ENCODE measurements at places on chromosomes 7 and 10. TPM values are rescaled to one million over a fixed set of nuclear protein-coding genes. Genes with fewer than 3 reads are reported as not detected.
A peak's percentile ranks its signal among the peaks of the same experiment; 100 is the strongest.

GRCh38 chr7:108097703-108098102, 32.5 kb downstream of the LAMB4 start:
- no peak for DNase-seq

DNA sequence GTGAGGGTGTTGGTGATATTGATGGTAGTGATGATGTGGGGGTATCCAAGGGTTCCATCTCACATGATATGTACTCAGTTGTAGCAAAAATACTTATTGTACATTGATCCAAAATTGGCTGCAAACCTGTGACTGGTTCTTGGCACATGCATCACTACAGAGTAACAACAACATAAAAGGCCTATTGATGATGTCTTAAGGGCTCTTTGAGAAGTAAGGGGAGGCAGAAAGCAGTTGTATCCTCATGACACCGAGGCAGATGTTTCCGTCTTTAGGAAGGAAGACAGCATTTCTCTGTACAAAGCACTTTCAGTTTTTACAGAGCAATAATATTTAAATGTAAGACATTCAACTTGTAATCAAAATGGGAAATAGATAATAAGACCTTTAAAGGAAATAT, 34.5 kb downstream of the NRG3 start:
- no peak for DNase-seq

SPDYE5 gene
- total RNA-seq: not detected

DNA sequence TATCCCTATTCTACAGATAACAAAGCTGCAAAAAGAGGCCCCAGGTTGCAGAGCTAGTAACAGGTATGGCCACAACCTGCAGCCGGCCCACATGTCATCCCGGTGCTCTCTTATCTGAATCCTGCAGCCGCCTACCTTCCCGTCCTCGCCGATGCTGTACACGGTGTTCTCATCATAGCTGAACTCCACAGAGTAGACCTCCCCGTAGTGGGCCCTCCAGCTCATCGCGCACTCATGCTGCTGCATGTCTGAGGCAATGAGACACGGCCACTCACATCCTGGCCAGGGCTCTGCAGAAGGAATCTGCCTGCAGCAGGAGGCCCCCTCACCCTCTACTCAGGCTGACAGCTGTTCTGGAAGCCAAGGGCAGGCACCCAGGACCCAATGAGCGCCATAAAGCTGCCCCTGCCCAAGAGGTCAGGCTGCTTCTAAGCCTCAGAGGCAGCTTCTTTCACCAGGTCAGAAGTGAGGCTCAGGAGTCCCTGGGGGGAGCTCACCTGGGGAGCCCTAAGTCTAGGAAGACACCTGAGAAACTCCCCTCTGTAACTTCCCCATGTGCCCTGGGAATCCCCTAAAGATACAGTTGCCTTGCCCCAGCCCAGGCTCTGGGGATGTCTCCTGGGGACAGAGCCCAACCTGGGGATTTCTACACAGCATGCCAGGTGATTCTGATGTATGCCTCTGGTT, 17.9 kb upstream of the CYREN start:
- DNase-seq: no peak

DNA sequence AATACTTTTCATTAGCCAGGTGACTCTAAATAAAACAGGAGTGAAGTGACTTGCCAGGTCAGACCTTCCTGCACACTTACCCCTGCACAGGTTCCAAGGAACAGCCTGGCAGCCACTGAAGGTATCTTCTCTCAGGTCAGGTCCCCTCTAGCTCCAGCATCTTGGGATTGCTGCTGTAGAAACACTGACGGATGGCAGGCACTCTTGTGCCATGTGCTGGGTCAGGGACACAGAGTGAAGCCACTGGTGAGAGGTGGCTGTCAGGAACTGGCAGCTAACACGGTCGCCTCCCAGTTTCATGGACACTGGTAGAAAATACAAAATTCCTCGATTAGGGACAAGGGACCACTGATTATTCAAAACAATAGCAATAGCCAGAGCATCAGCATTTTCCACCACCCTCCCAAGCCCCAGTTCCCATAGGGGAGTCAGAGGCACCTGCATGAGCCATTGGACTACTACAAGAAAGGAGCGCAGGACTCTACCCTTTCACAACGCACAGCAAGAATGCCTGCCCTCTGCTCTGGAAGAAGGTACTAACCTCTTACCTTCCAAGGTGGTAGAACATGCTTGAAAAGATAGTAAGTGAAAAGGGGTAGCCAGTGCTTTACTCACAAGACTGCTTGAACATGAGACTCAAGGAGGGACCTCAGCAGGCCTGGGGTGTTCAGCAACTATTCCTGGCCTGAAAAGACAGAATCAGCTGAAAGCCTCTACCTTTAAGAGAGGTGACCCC, 5.1 kb upstream of the MYO1G start:
- no peak for DNase-seq

- DNase-seq: peak; percentile 89
Observed at GRCh38 chr10:69451784-69452251, 553 bp downstream of the TSPAN15 start.

DNA sequence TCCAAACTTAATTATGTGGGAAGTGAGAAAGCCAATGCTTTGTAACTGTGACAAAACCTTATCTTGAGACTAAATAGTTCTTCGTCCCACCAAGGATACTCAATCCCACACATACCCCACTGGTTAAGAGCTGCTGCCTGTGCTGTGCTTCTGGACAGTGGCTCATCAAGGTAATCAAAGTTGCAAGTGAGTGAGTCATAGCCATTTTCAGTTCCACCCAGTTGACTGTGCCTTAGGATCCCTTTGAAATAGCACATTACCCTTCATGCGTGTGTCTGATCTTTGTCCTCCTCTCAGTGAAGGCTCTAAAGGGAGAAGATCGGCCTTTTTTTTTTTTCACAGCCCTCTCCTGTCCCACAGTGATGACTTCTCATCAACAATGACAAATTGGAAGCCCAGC, 706.0 kb upstream of the AUTS2 start:
- no peak for DNase-seq

OPALIN gene
- total RNA-seq: not detected

CDNF gene
- total RNA-seq: 0.61 TPM

RASA4B gene
- 30.0 TPM for total RNA-seq

Measured in upper lobe of right lung (tissue), 1 donor.